T-helper 1 cell (primary cell): ENCODE measurements at places on chromosomes 6 and 20.

DNA sequence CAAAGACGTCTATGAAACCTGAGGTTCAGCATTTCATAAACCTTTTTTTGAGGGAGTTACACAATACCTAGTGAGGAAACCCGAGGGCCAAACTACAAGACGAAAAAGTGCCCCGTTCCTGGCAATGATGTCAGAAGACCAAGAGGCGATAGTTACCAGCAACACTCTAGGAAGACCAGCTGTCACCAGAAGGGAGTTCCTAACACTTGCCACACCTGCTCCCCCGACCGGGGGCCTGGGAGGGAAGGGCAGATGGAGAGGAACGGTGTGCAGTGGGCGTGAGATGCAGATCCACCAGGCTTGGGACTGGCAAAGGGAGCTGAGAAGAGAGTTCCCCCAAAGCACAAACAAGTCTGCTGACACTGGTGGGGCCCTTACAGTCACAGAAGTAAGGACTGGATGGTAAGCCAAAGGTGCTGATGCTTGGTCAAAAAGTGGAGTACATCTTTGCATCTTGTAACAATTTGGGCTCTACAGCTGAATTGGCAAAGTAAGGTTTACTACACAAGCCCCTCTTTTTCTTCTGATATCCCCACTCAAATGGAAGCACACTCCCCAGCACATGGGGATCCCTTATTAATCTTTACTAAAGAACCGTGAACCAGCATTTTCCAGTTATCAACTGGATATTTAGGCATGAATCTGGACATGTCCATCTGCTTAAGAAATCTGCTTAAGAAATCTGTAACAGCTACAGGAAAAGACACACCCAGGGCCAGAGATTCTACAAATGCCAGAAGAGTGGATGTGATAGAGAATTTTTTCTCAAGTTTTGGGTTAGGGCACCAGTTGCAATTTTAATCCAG is 38.5 kb downstream of the PANK2 start:
- no peak for DNase-seq

- no peak for DNase-seq
Observed at GRCh38 chr6:20349225-20349624, 52.5 kb upstream of the E2F3 start.

GRCh38 chr6:144736763-144737162 is 451.6 kb downstream of the UTRN start:
- DNase-seq = no peak

DNA sequence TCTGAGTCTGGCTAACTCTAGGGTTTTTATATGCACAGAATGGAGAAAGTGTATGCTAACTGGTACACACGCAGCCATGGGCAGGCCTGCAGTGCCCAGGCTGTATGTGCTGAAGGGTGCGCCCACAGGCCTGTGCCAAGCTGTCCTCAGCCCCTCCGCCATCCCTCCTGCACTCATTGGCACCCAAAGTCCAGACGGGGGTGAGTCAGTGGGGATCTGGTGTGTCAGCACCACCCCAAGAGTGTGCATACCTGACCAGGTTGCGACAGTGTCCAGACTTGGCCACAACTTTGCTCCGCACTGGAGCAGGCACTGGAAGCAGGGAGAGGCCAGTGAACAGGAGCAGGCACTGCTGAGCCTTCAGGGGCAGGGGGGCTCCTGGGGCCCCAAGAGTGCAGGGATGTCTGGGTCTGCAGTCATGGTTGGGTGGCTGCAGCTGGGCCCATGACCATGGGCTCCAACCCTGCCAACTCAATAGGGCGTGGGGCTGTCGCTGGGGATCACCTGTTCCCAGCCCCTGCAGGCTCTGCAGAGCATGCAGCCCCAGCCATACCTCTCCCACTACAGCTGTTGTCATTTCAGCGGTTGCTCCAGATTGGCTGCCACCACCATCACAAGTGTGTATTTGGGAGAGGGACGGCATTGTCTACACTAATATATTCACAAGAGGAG is 717.8 kb downstream of the EPHA7 start:
- no peak for DNase-seq

- no peak for DNase-seq
Observed at GRCh38 chr20:37315452-37316110, 26.1 kb downstream of the MANBAL start.

DNA sequence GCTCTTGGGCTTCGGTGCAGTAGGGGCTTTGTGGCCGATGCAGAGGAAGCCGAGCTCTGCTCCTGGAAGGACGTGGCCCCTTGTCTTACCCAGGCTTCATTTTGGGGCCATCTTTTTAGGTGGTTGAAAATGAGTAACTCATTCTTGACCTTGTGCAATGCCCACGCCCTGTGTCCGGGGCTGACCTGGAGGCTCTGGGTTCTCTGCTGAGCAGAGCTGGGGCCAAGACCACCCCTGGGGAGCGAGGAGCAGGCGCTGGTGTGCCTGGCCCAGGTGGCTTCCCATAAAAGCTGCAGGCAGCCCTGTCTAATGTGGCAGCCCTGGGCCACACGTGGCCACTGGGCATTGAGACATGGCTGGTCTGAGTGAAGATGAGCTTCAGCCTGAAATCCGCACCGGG is 25.7 kb downstream of the NTSR1 start:
- DNase-seq = no peak

- no peak for DNase-seq
Observed at GRCh38 chr6:753486-753885, 60.5 kb upstream of the EXOC2 start.

- no peak for DNase-seq
Observed at GRCh38 chr6:50952092-50952907, 133.6 kb downstream of the TFAP2B start.

DNA sequence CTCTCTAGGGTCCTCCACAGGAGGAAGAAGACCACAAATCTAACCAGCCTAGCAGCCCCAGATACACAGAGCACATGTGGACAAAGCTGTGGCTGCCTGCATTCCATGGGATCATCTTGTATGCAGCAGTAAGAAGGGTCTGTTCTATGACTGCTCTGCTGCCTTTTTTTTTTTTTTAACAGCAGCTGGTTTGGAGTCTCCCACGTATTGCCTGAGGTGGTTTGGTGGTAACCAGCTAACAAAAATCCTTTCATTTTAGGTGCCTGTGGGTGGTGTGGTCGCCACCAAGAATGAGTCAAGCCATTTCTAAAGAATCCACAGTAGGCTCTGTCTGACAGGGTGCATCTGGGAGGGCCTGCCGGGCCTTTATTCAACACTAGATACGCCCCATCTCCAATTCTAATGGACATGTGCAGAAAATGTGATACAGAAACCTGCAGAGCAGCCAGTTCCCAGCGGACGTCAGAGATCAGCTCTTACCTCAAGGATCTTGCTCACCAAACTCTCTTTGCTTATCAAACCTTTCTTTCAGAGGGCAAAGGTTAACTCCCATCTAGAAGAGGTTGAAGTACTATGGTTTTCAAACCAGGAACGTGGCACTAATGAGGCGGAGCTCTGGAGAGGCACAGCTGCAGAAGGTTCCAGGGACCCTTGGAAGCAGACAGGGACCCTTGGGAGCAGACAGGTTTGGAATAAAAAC is 32.0 kb downstream of the GNAS-AS1 start:
- DNase-seq = no peak

GRCh38 chr6:37809197-37809543 is 10.4 kb upstream of the ZFAND3 start:
- DNase-seq = no peak

- DNase-seq = no peak
Observed at GRCh38 chr6:97021194-97021593, 96.7 kb downstream of the KLHL32 start.
